ENCODE measurements at places on chromosomes 7 and 10.

DNA sequence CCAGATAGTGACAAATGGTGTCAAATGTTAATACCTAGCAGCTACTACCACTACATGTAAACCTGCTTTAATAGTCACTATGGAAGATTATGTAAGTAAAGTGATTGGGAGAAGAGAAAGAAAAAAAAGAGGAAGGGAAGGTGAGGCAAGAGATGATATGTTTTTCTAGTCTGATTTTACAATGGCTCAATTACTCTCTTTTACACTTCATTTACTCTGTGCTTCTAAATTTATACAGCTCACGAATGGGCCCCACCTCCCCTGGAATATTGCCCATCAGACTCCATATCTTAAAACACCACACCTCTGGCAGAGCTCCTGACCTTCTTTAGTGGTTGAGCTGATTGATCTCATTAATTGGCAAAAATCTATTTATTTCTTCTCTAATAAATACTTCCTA lies 28.0 kb upstream of the IKZF1 start:
- DNase-seq = no peak

GRCh38 chr7:117565226-117565625 lies 85.4 kb downstream of the CFTR start:
- no peak for DNase-seq

GRCh38 chr7:70793821-70794220 lies 338.1 kb upstream of the GALNT17 start:
- no peak for DNase-seq

DNA sequence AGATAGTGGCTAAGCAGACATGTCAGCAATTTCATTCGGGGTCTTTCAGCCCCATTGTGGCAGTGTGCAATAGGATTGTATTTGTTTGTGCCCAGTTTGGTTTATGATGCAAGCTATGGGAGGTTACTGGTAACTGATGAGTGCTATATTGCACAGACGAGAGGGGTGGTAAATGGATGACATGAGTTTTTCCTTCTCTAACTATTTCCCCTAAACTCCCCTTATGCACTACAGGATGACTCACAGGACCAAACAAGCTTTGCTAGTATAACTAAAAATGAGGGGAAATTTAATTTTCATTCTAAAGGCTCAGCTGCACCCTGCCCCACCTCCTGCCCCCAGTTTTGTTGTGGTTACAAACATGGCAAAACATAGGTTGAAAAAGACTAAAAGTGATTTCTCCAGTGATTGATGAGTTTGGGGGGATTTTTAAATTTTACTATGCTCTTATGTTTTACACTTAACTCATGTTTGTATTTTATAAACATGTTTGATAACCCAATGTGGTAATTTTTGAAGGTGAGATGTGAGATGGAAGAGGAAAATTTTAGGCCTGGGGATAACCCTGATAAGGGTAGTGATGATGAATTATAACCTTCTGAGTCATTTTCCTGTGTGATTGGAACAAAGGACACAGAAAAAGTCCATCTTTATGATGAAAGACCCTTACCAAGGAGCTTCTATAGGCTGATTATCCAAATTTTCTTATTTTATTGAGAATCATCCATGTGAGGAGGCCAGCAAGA lies 60.8 kb upstream of the NAMPT start:
- peak; percentile 40 for DNase-seq

DNA sequence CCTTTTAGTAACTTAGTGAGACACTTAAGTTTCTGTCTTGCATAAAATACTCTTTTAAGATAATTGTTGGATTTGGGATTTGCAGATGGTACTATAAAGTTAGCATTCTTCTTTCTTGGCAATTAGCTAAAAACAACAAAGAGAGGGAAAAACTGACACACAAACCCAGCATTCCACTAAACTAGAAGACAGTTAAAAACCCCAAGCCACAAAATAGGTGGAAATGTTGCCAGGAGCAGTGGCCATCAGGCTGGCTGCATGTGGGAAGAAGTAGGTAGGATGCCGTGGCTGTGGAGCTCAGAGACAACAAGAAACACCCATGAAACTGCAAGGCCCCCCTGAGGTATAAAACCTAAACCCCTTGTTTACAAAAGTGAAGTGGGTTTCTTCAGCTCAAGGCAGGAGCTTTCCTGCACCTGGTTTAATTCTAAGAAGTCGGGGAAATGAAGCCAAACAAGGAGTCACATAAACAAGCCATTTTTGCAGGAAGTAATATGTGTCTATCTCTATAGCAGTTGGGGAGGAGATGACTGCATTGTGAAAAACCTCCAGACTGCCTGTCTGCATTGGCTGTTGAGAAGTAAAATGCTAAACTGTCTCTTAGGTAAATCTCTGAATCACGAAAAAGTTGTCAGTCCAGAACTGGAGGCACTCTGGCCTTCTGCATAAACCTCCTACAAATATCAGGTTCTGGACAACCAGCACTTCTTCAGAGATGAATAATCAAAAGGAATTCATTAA lies 9.5 kb downstream of the RAB18 start:
- peak; percentile 50 for DNase-seq

DNA sequence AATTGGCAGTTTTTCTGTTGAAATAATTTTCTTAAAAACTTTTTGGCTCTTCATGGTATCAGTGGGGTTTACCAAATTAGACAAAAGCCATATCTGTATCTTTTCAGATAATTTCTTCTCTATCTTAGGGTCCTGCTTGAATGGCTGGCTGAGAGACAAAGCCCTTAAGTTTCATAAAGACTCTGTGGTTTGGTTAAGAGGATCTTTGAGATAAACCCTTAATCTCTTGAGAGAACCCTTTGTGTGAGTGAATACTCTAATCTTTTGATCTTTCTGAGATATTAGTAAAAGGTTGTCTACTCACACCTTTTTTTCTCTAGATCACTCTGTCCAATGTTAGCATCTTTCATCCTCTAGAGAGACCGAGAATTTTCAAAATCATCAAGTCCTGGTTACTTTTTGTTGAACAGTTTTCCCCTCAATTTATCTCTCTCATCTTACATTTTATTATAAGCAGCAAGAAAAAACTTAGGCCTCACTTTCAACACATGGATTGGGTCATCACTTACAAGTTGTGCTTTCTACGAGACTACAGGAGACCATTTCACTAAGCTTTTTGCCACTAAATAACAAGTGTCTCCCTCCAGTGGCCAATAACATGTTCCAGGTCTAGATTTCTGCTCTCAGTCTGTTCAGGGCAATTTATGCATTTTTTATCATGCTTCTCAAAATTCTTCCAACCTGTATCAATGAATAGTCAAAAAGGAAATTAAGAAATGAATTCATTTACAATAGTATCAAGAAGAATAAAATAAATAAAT lies 28.4 kb downstream of the DNAJC9 start:
- peak; percentile 80 for DNase-seq

DNA sequence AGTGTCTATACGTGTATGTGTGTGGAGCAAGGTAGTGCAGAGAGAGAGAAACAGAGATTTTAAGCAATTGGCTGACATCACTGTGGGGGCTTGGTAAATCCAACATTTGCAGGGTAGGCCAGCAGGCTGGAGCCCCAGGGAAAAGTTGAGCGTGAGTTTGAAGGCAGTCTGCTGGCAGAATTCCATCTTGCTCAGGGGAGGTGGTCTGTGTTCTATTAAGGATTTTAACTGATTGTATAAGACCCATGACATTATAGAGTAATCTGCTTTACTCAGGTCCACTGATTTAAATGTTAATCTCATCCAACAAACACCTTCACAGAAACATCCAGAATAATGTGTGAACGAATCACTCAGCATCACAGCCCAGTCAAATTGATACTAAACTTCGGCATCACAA lies 912.9 kb downstream of the GRM8 start:
- no peak for DNase-seq

DNA sequence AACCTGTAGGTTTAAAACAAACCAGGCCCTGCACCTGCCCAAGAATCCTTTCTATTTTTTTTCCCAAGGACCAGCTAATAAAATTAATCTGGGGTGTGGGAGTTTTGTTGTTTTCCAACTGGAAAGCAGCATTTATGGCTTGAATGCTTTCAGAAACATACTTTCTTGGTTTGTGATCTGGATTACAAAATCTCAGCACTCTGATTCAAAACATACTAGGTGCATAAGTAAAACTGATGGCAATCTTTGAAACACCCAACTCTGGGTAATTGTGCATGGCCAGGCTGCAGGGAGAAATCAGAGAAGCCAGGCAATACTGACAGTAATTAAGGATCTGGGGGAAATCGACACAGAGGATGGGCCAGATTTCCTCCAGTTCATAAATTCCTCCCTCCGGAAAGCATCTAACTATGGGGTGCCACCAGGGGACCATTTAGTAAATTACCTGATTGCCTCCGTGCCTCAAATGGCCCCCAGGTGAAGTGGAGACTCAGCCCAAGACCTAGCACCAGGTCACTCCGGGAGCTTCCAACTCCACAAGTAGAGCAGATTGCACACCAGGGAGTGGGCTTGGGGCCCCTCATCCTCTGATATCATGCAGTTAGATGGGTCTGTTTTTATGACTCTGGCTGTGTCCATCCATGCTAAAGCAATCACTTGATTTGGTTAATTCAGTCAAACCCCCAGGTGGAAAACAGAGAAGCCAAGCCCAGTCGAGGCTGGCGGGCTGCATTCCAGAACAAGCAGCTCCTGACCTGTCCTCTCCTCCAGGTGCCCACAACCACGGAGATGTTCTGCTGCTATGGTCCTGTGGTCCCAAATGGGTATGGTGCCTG lies 15.2 kb upstream of the C10orf53 start:
- no peak for DNase-seq
